Thoracic aorta (tissue), 2 donors: ENCODE measurements at places on chromosomes 6 and 20. TPM values are rescaled to one million over a fixed set of nuclear protein-coding genes. Genes with fewer than 3 reads are reported as not detected.

GRCh38 chr6:165704045-165704748 lies 41.2 kb upstream of the PDE10A start:
- DNase-seq, result no peak
- H3K4me1 ChIP-seq, result peaks cover 5% of the 10 kb centered on the region
- H3K27ac ChIP-seq, result no peak overlapping the region
- H3K27me3 ChIP-seq, result no peaks in the 10 kb centered on the region
- H3K4me3 ChIP-seq, result peak overlapping the region; percentile 42

- no peak overlapping the region for H3K4me3 ChIP-seq
- no peaks in the 10 kb centered on the region for H3K27me3 ChIP-seq
- no peaks in the 10 kb centered on the region for H3K36me3 ChIP-seq
- no peak overlapping the region for H3K27ac ChIP-seq
- DNase-seq, result no peak
Measured at GRCh38 chr6:24907919-24908649, 27.7 kb downstream of the RIPOR2 start.

DNA sequence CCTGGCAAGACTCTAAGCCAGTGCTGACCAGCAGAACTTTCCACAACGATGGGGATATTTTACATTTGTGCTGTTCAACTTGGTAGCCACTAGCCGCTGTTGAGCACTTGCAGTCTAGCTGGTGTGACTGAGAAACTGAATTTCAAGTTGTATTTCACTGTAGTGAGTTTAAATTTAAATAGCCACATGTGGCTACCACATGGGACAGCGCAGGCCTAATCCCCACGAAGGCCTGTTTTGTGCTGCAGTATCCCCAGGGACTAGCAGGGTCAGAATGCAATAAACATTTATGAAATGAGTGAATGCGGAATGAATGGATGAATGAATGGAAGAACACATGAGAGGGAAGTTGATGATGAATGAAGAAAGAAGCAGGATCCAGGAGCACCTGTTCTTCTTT lies 115.8 kb downstream of the TRERF1 start:
- H3K4me1 ChIP-seq, result peaks cover 18% of the 10 kb centered on the region
- H3K27me3 ChIP-seq, result no peaks in the 10 kb centered on the region
- no peaks in the 10 kb centered on the region for H3K36me3 ChIP-seq
- no peak overlapping the region for H3K27ac ChIP-seq
- H3K4me3 ChIP-seq, result no peak overlapping the region

DNA sequence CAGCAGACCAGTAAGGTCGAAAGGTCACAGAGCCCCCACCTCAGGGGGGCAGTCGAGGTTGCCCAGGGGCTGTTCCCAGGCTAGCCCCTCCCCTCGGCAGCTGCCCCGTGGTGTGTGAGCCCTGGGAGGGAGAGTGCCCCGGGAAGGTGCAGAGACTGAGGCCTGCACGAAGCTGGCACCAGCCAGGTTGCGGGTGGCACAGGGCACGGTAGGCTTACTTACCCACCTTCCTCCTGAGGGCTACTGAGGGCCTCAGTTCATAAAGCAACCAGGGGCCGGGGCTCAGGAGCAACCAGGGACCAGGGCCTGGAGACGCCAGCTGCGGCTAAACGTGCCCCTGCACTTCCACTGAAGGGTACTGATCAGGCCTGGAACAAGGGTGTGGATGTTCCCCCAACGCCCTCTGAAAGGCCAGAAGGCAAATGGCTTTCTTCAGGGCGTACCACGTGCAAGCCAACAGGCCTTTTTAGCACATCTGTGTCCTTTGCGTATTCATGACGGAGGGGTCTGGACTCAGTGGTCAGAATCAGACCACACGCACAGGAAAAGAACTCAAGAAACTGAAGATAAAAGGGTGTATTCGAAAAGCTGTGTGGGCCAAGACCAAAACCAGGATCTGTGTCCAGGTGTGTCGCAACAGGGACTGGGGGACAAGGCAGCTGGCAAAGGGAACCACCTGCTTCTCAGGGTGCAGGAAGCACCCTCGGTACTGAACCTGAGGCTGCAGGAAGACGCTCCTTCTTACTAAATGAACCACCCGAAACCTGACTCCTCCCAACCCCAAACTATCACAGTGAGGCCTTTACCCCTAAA lies 24.5 kb upstream of the TCFL5 start:
- H3K27me3 ChIP-seq, result no peaks in the 10 kb centered on the region
- H3K4me3 ChIP-seq, result no peak overlapping the region
- H3K4me1 ChIP-seq, result no peaks in the 10 kb centered on the region
- H3K27ac ChIP-seq, result no peak overlapping the region
- no peak for DNase-seq

DNA sequence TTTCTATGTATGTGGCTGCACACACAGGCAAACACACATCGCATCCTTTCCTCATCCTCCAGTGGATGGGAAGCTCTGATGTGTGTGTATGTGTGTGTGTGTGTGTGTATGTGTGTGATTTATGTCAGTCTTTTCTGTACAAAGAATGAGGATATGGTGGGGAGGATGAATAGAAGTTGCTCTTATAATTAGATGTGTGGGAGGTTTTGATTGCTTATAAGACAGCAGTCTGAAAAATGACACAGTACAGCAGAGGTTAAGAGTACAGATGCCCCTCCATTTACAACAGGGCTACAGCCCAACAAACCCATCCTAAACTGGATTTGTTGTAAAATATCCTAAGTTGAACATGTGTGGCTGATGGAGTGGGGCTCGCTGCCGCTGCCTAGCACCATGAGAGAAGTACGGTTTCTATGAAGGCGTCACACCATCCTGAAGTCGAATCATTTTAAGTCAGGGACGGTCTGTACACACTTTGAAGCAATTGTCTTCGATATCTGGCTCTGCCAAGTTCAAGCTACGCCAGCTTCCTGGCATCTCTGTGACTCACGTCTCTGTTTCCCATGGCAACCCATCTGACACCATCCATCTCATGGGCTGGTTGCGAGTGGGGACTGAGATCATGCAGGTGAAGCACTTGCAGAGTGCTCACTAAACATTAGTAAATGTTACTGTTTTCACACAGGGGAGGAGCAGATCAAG lies 252.6 kb downstream of the MYLK4 start:
- H3K27ac ChIP-seq, result no peak overlapping the region
- no peak overlapping the region for H3K4me3 ChIP-seq
- peaks cover 15% of the 10 kb centered on the region for H3K4me1 ChIP-seq
- no peak for DNase-seq
- H3K27me3 ChIP-seq, result no peaks in the 10 kb centered on the region

- no peak overlapping the region for H3K4me3 ChIP-seq
- H3K27me3 ChIP-seq, result no peaks in the 10 kb centered on the region
- no peak overlapping the region for H3K27ac ChIP-seq
- no peaks in the 10 kb centered on the region for H3K4me1 ChIP-seq
Measured at GRCh38 chr20:19631410-19631809, 126.6 kb upstream of the RIN2 start.

GRCh38 chr6:103085801-103086200 lies 1692.3 kb downstream of the GRIK2 start:
- DNase-seq, result no peak
- H3K4me1 ChIP-seq, result no peaks in the 10 kb centered on the region
- no peaks in the 10 kb centered on the region for H3K36me3 ChIP-seq
- H3K27ac ChIP-seq, result no peak overlapping the region

DNA sequence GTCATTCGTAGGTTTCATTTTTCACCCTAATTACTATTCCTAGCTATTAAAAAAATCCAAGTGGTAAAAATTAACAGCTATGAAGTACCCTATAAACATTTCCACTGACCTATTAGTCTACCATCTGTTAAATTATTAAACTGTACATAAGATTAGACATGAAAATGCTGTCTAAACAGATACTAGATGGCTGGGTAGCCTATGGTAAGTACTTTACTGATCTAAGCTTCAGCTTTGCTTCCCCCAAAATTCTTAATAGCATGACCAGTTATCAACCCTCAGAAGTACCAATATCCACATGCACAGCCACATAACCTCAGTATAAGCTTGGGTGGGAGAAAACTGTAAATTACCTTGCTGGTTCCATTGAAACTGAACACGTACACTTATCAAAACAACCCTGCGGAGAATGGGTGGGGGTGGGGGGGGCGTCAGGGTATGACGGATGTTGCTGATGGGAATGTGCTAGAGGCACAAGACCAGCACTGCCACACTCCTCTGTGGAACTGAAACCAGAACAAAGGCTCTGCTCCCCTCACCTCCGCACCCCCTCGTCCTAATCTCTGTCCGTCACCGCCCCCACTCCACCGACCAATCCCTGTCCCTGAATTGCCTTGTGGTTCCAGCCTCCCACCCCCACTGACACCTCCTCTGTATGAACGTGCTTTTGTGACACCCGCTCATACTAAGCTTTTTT lies 45.3 kb downstream of the B4GALT5 start:
- DNase-seq, result no peak
- H3K4me1 ChIP-seq, result peaks cover 46% of the 10 kb centered on the region
- H3K4me3 ChIP-seq, result no peak overlapping the region

DNA sequence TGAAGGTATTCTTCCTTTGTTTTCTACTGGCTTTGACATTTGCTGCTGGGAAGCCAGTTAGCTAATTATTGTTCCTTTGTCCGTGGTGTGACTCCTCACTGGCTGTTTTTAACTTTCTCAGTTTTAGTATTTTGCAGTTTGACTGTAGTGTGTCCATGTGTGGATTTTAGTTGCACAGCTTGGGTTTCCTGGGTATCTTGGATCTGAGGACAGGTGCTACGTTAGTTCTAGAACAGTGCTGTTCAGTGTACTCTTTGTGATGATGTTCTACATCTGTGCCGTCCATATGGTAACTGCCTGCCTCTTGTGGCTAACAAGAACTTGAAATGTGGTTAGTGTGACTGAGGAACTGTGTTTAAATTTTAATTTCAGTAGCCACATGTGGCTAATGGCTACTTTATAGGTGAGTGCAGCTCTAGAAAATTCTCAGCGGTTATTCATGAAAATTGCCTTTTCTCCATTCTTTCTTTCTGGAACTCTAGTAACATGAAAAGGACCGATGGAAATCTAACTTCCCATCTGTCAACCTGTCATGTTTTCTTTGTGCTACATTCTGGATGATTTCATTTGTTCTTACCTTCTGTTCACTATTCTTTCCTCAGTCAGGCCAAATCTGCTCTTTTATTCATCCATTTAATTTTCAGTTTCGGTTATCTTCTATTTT lies 7.4 kb downstream of the SNX9 start:
- no peaks in the 10 kb centered on the region for H3K36me3 ChIP-seq
- H3K27me3 ChIP-seq, result no peaks in the 10 kb centered on the region
- H3K4me1 ChIP-seq, result peaks cover 58% of the 10 kb centered on the region
- no peak overlapping the region for H3K27ac ChIP-seq
- H3K4me3 ChIP-seq, result no peak overlapping the region

GRCh38 chr6:129965096-129965495 lies 53.3 kb upstream of the L3MBTL3 start:
- no peaks in the 10 kb centered on the region for H3K36me3 ChIP-seq
- no peak overlapping the region for H3K27ac ChIP-seq
- no peaks in the 10 kb centered on the region for H3K4me1 ChIP-seq
- no peak for DNase-seq

The HLA-DOA gene
- 5.8 TPM for total RNA-seq

The MC3R gene
- not detected for total RNA-seq

The HCK gene
- 38.1 TPM for total RNA-seq

The SLC22A1 gene
- 1.2 TPM for total RNA-seq

The GJA10 gene
- total RNA-seq, result not detected

The LY6G6F gene
- total RNA-seq, result not detected

The TCFL5 gene
- 6.2 TPM for total RNA-seq

The GSTA2 gene
- not detected for total RNA-seq

The SUMO4 gene
- 3.2 TPM for total RNA-seq

The EDN3 gene
- not detected for total RNA-seq

The FOXF2 gene
- 0.41 TPM for total RNA-seq

The ALDH5A1 gene
- total RNA-seq, result 4.6 TPM
